Caki2 (cell line): ENCODE measurements at places on chromosomes 12 and 14. TPM values are rescaled to one million over a fixed set of nuclear protein-coding genes. Genes with fewer than 3 reads are reported as not detected.
A peak's percentile ranks its signal among the peaks of the same experiment; 100 is the strongest.

DNA sequence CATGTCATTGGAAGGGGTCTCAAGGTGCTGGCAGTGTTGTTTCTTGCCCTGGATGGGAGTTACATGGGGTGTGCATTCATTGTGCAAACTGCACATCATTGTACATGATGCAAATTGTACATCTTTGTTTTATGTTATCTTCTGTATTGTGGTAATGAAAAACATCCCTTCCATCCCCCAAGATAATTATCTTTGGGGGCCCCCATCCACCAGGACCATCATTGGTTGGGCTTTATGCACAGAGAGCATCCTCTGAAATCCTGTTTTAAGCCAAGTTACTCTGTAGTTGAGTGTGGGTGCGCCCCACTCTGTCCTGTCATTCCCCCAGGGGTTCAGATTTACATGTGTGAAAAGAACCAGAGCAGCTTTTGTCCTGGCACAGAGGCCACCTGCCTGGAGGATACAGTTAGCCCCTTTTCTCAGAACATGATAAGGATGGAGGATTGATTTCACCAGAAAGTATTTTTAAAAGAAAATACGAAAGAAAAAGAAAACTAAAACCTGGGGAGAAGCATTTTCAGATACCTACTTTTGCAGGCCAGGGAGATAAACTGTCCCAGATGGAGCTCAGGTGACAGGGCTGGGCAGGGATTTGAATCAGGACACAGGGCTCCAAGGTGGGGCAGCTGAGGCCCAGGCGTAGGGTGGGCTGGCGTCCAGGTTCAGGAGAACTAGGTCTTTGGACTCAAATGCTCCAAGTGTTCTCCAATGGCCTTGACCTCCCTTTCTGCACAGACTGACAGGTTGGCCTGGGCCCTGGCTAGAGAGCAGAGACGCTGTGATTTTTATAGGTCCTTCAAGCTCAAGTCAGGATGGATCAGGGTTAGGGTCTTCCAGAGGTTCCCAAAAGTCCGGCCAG is 17.2 kb downstream of the WSCD2 start:
- no peak for DNase-seq

DNA sequence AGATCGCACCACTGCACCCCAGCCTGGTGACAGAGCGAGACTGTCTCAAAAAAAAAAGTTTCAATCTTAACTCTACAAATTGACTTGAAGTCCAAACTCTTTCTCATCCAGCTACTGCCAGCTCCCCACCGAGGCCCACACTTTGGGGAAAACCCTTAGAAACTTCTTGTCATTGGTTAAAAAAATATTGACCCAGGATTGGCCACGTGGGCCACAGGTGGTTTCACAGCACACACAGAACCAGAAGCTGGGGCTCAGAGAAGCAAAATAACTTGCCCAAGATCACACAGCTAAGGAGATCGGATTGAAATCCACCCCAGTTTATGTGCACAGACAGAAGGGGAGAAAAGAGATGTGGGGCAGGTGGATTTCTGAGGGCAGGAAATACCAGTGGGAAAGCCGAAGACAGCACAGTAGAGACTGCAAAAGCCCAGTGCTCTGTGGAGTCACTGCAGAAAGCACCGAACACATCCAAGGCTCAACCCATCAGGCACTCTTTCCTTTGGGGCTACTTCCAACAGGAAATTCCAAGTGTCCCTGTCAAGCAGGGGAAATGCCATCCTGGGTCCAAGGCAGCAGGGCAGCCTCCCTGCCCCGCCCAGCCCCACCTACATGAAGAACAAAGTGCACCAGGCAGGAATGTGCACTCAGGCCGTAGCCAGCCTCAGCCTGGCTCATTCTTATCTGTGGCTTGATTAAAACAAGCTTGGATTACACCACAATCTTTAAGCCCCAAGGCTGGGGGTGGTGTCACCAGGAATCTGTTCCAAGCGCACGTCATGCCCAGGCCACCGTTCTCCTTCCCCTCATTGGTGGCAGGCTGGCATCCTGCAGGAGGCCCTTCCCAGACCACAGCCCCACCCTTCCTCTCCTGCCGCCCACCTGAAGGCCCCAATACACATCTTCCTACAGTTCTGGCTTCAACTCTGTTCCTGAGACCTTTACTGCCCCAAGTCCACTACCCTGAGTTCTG is 72.5 kb downstream of the ITPK1 start:
- peak; percentile 74 for DNase-seq

GRCh38 chr14:28608851-28609828 is 157.4 kb upstream of the FOXG1 start:
- DNase-seq: peak; percentile 35

SMCO2 gene
- 0.78 TPM in 1 of 2 replicates, not detected in the other for total RNA-seq

DNA sequence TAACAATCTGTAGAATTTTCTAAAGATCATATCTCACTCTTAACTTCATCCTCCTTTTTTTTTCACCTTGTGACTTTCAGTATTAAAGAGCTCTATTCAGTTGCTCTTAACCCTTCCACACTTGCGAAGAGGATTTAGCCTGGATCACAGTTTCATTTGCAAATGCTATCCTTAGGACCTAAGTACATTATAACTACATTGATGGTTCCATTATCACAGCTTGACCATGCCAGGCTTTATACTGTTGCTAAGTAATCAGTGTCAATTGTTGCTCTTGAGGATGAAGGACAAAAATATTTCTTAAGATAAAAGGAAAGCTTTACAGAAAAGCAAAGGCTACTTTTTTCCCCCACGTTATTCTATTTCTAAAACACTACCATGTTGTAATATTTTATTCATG is 122.2 kb downstream of the PDZRN4 start:
- no peak for DNase-seq

- peak; percentile 25 for DNase-seq
These were observed 14.6 kb downstream of the C14orf132 start for GRCh38 chr14:96053600-96054381.

GRCh38 chr14:104346608-104347007 is 208.2 kb downstream of the KIF26A start:
- no peak for DNase-seq

SLC4A8 gene
- total RNA-seq: 8.0 and 16.3 TPM in 2 replicates

C14orf39 gene
- total RNA-seq: not detected in 2 replicates

DNA sequence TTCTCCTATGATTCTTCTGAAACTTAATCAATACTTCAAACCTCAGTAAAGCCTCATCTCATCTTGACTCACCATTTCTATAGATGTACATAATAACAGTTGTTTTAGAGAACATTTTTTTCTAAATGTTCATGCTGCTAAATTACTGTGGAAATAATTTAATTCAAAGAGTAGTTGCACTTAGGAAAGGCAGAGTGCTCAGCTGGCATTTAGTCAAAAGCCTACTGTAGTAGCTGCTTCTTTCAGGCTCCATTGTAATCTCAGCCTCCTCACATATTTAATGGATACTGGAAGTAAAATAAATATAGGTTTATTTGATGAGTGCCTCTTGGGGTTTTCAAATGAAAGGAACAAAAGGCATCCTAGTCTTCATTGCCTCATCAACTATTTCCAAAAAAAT is 325.0 kb downstream of the CCER1 start:
- no peak for DNase-seq
